Gastroesophageal sphincter (tissue), 4 donors: ENCODE measurements at places on chromosomes 6 and 20.

- ATAC-seq: no peak
These were observed 579.6 kb downstream of the COL12A1 start for GRCh38 chr6:74626288-74626687.

DNA sequence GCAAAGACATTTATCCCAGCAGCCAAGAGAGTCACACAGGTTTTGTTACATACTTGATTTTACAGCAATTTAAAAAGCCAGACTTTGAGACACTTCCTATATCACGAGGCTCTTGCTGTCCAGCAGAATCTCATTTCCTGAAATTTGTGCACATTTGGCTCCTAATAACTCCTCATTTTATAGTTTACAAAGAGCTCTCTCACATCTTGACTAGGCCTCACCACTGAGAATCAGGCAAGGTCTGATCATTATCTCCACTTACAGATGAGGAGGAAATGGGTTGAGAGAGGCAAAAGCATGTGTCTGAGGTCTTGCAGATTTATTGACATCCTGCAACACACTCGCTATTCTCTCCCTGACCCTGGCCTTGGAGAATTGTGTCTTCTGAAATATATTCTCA lies 426.8 kb downstream of the MAFB start:
- ATAC-seq: no peak

DNA sequence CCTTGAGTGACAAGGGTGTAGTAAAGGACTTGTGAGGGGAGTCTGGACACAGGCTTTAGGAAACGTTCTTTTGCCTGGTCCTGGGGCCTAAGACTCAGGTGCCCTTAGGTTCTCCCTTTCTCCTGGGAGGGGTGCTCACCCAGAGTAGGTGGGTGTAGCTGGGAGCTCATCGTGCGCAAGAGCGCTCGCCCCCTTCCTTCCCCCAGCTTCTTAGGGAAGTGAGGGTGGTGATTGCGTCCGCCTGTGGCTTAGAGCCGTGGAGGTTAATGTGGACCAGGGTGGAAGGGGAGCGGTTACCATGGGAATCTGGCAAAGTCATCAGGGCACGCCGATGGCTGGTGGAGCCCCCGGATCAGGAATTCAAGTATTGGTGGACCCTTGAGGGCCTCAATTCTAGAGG lies 3.3 kb upstream of the AARS2 start:
- no peak for ATAC-seq

DNA sequence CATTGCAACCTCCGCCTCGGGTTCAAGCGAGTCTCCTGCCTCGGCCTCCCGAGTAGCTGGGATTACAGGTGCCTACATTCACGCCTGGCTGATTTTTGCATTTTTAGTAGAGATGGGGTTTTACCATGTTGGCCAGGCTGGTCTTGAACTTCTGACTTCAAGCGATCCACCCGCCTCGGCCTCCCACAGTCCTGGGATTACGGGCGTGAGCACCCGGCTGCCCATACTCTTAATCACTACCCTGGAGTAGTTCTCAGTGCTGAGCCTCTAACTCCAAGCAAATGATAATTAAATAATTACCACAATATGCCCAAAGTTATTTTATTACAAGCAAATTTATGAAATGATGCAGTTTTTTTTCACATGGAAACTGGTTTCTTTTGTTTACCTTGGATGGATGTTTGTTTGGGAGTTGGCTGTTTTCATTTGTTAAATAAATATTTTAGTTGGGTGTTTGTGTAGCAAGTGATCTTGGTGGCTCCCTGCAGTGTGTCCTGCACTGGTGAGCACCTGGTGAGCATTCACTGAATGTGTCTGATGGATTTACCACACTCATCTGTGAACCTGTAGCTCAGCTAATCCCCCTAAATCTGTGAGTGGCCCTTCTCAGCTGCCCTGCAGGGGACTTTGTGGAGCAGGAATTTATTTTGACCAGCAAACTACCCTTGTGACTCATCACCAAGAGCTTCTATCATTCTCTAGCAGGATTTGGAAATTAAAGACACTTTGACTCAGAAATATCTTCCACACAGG lies 36.9 kb downstream of the UTRN start:
- no peak for ATAC-seq

GRCh38 chr20:48656661-48657211 lies 171.1 kb downstream of the PREX1 start:
- no peak for ATAC-seq

DNA sequence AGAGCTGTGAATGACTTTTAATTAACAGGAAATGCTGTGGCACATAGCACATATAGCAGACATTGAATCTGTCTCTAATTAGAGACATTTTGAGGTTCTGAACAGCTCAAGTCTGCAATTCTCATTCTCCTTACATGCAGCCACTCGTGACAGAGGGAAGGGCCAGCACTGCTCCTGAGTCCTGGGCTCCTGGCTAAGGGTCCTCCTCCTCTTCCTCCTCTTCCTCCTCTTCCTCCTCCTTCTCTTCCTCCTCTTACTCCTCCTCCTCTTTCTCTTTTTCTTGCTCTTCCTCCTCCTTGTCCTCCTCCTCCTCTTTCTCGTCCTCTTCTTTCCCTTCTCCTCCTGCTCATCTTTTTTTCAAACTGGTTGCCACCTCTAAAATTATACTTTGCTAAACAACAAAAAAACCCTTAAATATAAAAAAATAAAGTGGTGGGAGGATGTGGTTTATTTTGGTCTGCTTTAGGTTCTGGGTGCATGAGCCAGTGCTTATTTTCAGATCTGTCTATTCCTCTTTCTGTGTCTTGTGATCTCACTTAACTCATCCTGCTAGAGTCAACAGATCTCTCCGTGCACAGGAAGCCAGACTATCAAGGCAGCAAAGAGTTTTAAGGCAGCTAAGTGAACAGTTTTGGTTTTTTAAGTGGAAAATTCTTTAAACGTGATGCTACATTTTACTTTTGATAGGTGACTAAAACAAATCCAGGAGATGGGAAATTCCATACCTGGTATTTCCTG lies 159.3 kb downstream of the CD83 start:
- ATAC-seq: peak; percentile 39
